ENCODE measurements at places on chromosomes 2 and 18. TPM values are rescaled to one million over a fixed set of nuclear protein-coding genes. Genes with fewer than 3 reads are reported as not detected.

GRCh38 chr18:50853863-50854271 is 25.1 kb upstream of the ME2 start:
- no peak overlapping the region for H3K27ac ChIP-seq
- no peak overlapping the region for H3K4me3 ChIP-seq
- DNase-seq, result no peak
- peaks cover 1% of the 10 kb centered on the region for H3K4me1 ChIP-seq

DNA sequence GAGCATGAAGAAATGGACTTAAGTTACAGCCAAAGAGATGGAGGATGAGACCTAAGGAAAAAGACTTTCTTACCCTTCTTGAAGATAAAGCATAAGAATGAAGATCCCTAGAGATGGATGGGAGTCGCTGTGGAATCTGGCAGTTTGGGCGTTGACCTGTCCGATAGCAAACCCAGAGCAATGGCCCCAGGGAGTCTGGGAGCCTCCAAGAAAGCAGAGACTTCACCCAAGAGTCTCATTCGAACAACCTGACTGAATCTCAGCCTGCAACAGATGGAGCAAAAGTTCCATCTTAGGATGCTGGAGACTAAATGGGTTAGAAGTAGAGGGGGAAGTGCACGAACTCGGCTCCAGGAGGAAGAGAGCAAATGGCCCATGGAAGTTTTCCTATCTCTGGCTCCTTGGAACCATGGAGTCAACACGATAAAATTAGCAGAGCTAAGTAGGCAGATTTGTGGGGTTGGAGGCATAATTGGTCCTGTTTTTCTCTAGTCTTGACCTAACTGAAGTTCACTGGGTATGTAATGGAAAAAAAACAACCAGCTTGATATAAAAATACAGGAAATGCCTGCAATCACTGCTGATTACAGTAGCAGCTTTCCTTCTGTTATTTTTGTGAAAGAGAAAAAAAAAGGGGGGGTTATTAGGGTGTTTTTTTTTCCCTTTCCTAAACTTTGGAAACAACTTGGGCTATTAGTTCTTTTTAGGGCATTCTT is 178.4 kb upstream of the EPAS1 start:
- no peak overlapping the region for H3K27ac ChIP-seq
- no peaks in the 10 kb centered on the region for H3K27me3 ChIP-seq
- no peak for DNase-seq
- peaks cover 3% of the 10 kb centered on the region for H3K36me3 ChIP-seq
- H3K4me1 ChIP-seq, result peaks cover 14% of the 10 kb centered on the region
- no peak overlapping the region for H3K4me3 ChIP-seq

DNA sequence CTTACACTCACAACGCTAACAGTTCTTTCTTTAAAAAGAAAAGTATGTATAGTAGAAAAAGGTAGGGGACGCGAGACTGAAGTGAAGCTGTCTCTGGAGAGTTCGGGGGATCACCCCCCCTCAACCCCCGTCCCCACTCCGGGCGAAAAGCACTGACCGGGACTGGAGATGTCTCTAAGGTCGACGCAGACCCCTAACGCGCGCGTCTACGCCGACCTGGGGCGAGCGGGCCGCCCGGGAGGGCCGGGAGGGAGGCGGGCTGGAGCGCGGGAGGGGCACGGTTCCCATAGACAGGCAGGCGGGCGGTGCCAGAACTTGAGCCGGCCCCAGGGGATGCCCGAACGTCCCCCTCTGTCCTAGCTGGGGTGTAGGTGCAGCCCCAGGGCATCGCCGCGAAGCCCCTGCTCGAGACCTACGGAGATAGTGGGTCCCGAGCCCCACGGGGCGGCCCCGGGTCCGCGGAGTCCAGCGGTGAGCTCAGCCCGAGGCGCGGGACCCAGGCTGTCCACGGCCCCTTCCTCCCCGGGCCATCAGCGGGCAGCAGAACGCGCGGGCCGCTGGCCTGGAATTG is 82.2 kb downstream of the CHRNA1 start:
- peak overlapping the region; percentile 79 for H3K27ac ChIP-seq
- H3K36me3 ChIP-seq, result peaks cover 22% of the 10 kb centered on the region
- H3K4me1 ChIP-seq, result peaks cover 69% of the 10 kb centered on the region

- no peak overlapping the region for H3K27ac ChIP-seq
- H3K36me3 ChIP-seq, result no peaks in the 10 kb centered on the region
Observed at GRCh38 chr2:2836343-2837070, 505.4 kb upstream of the MYT1L start.

- H3K4me3 ChIP-seq, result no peak overlapping the region
- peaks cover 50% of the 10 kb centered on the region for H3K4me1 ChIP-seq
- peak overlapping the region; percentile 80 for H3K27ac ChIP-seq
- no peaks in the 10 kb centered on the region for H3K36me3 ChIP-seq
- no peaks in the 10 kb centered on the region for H3K27me3 ChIP-seq
Observed at GRCh38 chr2:136242687-136243277, 124.8 kb upstream of the CXCR4 start.

- H3K36me3 ChIP-seq, result peaks cover 3% of the 10 kb centered on the region
- peaks cover 29% of the 10 kb centered on the region for H3K4me1 ChIP-seq
- DNase-seq, result peak; percentile 88
- H3K4me3 ChIP-seq, result peak overlapping the region; percentile 31
- H3K27me3 ChIP-seq, result no peaks in the 10 kb centered on the region
- H3K27ac ChIP-seq, result peak overlapping the region; percentile 36
Observed at GRCh38 chr2:199979832-199980628, 24.6 kb downstream of the MAIP1 start.

ESCO1 gene
- total RNA-seq, result 21.1 TPM

RNF125 gene
- total RNA-seq, result 31.9 TPM

PAIP2B gene
- total RNA-seq, result 1.5 TPM

HMSD gene
- 5.5 TPM for total RNA-seq
